LNCaP clone FGC (cell line): ENCODE measurements at places on chromosomes 5 and 9.

- no peak for DNase-seq
Measured at GRCh38 chr9:114820776-114821501, 15.1 kb upstream of the TNFSF15 start.

GRCh38 chr5:171624396-171624795 lies 161.2 kb upstream of the SMIM23 start:
- no peak for DNase-seq

GRCh38 chr5:159903131-159903530 lies 13.2 kb upstream of the ADRA1B start:
- no peak for DNase-seq

- no peak for DNase-seq
Measured at GRCh38 chr5:157359356-157360055, 93.6 kb downstream of the CYFIP2 start.

DNA sequence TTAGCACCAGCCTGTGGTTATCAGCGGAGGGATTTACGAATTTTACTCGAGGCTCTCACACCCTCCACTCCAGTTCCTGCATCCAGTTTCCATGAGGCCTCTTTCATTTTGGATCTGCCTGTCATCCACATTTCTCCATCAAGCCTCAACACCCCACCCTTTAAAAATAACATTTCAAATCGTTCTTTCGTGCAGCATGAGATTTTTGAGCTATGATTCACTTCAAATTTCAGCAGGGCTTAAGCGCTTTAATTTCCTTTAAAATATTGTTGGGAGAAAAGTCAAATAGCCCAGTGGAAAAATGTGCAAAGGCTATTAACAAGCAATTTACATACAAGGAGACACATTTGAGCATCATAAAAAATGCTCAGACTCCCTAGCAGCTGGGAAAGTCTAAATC lies 103.2 kb downstream of the MSX2 start:
- DNase-seq = no peak

- DNase-seq = no peak
Measured at GRCh38 chr9:84230355-84231145, 110.0 kb downstream of the SLC28A3 start.

GRCh38 chr9:80094176-80094771 lies 522.5 kb downstream of the TLE4 start:
- no peak for DNase-seq

- DNase-seq = no peak
Measured at GRCh38 chr9:130466537-130467217, 21.9 kb downstream of the ASS1 start.

- no peak for DNase-seq
Measured at GRCh38 chr5:107415762-107416161, 255.0 kb downstream of the EFNA5 start.

GRCh38 chr5:65932676-65933075 lies 6.3 kb downstream of the ERBIN start:
- no peak for DNase-seq

GRCh38 chr9:96051423-96051822 lies 175.9 kb downstream of the ERCC6L2 start:
- DNase-seq = no peak

DNA sequence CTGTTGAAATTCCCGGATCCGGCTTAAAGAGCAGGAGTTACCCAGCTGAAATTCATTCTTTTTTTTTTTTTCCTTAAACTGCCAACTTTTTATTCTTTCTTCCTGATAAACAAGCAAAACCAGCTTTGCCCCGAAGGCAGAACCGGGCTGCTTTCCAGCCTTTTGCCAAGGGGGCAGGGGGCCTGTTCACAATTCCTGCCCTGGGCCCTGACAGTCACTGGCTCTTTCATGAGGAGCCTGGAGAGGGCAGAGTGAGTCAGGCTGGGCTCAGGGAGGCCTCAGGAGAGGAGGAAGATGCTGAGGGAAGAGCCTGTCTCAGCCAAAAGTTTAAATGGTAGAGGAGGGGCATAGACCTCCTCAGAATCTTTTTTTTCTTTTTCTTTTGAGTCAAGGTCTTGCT lies 4.8 kb downstream of the GLIPR2 start:
- DNase-seq = peak; percentile 35

GRCh38 chr5:78627766-78628165 lies 20.8 kb downstream of the LHFPL2 start:
- DNase-seq = no peak

- no peak for DNase-seq
Measured at GRCh38 chr5:149646564-149646963, 65.3 kb downstream of the ARHGEF37 start.

DNA sequence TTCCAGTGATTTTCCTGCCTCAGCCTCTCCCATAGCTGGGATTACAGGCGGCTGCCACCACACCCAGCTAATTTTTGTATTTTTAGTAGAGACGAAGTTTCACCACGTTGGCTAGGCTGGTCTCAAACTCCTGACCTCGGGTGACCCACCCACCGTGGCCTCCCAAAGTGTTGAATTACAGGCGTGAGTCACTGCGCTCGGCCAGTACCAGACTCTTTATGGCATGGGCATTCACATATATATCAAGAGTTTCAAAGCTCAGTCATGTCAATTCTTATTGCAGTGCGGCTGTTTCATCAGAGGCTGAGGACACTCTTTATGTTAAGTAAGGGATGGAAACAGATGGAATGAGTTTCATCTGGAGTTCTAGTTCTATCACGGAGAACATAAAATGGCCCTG lies 315.2 kb upstream of the CDH6 start:
- no peak for DNase-seq

- no peak for DNase-seq
Measured at GRCh38 chr5:178231539-178232123, 971 bp downstream of the PHYKPL start.

DNA sequence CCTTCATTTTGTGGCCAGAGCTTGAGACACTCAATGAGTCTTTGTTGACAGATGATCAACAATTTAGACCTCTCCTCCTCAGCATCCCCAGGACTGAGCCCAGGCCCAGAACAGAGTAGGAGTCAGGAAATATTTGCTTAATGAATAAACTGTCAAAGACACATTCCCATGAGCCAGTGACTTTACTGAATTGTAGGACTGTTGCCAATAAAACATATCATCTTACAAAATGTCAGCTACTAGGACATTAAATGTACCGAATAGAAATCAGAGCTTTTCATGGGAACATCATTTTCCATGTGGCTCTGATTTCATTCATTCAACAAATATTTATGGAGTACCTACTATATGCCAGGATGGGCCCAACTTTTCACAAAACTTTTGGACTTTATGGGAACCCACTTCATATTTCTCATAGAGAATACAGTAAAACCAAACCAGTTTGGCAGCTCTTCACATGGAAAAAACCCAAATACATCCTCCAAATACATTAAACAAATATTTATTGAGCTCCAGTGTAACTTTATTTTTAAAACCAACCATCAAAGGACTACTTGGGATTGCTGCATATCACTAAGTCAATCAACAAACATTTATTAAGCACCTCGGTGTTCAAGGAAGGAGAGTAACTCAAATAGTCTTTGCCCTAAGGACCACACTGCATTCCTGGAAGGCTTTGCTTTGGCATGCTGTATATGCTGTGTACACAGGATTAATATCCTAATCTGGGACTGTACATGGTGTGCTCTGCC lies 11.4 kb downstream of the VDAC1 start:
- DNase-seq = peak; percentile 95

DNA sequence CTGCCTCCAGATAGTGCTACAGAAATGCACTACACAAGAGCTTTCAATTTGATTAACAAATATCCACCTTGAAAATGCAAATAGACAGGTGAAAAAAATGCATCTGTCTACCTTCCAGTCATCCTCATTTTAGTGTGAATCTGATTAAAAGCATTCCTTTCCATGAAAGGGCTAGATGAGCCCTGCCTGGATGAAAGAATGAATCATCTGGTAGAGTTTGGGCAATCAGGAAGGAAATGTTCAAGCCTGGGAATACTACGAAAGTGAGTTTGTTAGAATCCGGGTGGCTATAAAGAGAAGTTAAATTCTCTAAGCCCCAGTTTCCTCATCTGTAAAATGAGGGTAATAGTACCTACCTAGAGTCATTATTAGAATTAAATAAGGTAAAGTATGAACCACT lies 142.6 kb downstream of the FAM114A2 start:
- no peak for DNase-seq

DNA sequence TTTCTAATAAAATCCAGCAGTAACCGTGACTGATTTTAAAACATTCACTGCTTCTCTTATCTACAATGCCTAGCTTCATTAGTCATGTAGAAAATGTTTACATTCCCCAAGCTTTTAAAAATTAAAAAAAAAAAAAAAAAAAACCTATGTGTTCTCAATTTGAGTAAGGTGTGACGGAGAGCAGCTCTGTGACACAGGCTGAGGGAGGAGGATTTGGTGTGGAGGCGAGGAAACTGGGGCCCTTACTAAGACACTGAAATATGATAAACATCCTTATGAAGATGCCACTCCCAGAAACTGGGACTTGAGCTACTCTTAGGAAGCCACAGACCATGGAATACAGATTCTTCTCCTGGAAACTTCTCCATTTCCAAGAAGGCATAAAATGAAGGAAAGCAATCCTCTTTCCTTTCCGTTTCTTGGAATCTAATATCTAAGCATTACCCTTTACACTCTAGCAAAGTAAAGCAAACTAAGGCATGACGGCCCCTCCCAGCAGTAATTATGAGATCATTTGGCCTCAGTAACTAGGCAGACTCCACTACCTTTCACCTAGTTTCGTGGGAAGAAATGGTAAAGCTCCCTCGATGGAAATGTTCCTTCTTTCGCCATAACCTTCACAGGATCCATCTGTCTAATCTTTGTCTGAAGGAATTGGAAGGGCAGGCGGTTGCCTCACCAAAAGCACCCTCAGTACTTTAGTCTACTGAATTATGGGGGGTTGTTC lies 23.5 kb downstream of the GRAMD2B start:
- no peak for DNase-seq

GRCh38 chr9:137308057-137308619 lies 6.1 kb upstream of the NRARP start:
- DNase-seq = no peak

- DNase-seq = no peak
Measured at GRCh38 chr5:58737671-58738070, 154.8 kb downstream of the RAB3C start.

GRCh38 chr5:103490030-103490739 lies 72.4 kb downstream of the NUDT12 start:
- no peak for DNase-seq

DNA sequence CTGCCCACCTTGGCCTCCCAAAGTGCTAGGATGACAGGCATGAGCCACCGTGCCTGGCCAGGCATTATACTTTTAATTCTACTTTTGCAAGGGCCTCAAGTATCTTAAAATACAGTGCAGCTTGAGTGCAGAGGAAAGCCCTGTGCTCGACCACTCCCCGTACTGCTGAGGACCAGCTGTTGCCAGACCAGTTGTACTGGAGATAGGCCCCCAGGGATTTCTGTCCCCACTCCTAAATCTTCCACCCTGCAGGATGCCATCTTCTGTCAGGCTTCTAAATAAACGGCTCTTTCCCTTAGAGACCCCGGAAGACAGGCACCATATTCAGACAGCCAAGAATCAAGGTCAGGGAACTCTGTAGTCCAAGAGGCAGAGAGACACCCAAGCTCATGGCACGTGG lies 16.6 kb upstream of the PSMD5 start:
- no peak for DNase-seq

DNA sequence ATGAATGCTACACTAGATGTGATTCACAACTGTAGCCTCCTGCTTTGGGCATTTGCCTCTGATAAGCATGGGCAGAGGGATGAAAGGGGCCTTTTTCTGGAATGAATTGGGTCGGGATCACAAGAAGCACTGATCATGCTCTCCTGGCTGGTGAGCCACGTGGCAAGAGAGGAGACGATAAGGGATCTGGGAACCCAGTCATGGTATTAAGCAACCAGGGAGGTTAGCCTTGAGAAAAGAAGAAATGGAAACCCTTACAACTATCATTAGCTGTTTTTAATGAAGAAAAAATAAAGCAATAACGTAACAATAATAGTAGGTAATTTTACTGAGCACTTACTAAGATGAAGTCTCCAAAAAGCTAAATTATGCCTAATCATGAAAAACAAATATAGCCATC lies 50.0 kb upstream of the RAI14 start:
- DNase-seq = no peak

GRCh38 chr9:133031496-133031911 lies 707 bp downstream of the GTF3C5 start:
- no peak for DNase-seq

DNA sequence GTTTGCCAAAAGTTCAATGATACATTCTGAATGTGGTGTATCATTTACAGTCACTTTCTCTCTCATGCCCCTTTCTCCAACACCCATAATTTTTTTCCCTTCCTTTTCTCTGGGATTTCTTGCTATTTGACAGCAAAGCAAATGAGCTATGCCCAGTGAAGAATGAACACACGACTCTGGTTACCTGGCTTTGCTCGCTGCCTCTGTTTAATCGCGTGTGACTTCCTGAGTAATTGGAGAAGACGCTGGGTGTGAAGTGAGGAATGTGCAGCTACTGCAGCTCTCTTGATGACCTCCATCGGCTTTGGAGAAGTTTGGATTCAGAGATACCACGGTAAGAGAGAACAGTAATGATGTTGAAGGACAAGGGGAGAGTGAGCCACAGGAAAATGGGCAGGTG lies 651.8 kb downstream of the KIF4B start:
- DNase-seq = no peak

GRCh38 chr9:26171691-26172090 lies 493.4 kb upstream of the TUSC1 start:
- DNase-seq = no peak

- DNase-seq = no peak
Measured at GRCh38 chr5:158599157-158599556, 500.6 kb downstream of the EBF1 start.

GRCh38 chr9:106600955-106601560 lies 261.9 kb upstream of the ZNF462 start:
- DNase-seq = no peak

DNA sequence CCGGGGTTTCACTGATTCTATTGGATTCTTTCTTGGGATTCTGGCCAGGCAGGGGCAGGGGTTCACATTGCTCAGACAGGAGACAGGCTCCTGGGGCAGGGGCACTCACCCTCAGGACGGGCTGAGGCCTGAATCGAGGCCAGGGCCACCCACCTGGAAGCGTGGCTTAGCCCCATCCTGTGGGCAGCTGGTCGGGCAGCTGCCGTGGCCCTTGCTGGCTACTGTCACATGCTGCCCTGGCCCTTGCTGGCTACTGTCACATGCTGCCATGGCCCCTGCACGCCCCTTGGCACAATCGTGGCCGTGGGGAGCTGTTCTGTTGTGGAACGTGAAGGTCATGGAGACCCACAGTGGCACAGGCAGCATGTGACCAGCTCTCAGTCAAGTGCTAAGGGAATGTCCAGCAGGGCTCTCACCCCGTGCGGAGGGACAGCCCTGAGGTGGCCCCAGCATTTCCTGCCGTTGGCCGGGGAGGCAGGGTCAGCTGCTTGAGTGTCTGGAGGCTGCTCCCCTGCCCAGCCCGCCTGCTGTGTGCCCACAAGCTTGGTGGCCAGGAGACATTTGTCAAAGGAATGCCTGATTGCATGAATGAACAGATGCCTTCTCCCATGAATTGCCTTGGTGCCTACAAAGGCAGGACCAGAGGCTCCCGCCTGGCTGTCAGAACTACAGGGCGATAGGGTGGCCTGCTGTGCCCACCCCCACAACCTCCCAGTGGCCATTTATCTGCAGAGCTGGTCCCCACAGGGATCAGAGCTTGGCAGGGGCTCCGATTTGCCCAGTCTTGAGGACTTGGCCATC lies 16.9 kb upstream of the TMEM250 start:
- DNase-seq = no peak
